ENCODE measurements at places on chromosomes 3 and 15.

- no peak for DNase-seq
These were observed 15.4 kb upstream of the SCAP start for GRCh38 chr3:47491186-47491585.

DNA sequence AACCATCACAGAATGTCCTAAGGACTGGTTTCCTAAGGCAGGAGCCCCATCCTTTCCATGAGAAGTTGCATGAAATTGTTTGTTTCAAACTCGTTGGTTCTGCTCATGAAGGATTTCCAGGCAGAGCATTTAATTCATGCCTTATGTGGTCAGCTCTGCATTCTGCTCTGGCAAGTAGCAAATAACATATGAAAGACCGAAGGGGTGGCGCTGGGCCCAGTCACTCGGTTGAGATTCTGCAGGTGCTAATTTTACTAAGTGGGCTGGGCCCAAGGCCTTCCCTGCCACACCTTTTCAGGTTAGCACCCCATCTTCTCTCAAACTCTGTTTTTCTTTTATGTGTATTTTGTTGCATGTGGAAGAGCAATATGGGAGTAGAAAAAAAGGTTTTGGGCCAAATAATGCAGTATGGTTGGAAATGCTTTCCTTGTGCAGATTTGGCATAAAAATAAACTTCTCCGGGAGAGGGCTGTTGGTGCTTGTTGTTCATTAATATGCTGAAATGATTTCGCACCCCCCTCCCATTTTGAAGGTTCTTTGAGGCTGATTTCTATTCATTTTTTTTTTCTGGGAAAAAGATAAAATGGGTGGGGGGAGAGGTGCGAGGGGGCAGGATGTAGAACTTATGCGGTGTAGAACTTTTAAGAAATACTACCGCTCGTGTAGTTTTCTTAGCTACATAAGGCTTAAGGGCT lies 182.9 kb upstream of the FEZF2 start:
- DNase-seq: no peak

DNA sequence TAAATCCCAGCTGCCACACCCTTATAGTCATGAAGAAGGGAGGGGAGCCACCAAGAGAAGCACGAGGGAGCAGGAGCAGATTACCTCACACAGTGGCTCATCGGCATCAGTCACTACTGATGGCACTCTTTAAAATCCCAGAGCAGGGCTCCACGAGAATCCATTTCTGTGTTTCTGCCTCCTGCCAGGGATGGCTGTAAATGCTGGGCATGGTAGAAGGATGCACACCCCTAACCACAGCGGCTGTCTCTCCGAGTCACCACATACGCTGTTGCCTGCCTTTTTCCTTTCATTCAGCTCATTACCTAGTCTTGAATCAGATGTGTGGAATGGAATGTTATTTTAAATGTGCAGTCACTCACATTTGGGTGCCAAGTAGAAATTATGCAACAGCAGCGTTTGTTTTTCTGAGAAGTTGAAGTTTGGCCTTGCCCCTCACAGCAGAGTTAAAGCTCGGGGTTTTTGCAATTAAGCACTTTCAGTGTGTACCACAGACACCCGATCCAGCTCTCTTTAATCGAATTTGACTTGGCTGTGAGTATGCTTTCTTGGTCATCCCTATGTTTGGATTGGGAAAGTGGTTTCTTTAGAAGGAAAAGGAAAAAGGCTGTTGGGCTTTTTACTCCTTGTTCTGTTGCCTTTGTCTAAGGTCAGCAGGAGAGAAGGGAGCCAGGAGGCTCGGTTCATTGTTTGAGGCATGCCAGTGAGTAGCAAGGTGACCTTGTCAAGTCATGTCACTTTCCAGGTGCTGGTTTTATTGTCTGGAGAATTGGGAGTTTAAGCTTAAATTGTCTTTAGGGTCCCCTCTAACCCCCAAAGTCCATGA lies 284.2 kb upstream of the TPM1 start:
- peak; percentile 20 for DNase-seq

DNA sequence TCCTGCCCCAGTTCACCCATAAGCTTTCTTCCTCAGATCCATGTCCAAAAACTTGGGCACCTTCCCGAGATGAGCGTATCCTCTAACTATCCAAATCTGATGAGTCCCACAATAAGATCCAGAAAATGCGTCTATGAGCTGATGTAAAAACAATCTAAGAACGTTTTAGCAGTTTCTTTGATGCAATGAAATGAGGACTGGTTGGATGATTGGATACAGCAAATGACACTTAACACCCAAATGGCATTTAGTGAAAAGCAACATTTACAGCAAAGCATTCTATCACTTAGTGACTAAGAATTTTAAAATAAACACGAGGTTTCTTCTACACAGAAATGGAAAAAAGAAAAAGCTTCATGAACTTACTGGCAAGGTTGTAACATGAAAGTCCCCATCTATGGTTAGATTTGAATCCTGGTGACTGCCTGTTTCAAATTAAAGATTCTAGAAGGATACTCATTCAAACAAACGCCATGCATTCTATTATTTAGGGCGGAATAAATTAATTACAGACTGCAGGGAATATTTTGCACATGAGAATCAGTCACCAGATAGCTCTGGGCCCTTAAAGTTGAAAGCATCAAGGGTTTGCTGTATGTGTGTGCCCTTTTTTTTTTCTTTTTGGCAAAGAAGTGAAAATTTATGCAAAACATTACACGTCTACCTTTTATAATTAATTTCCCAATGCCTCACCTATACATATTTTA lies 598.6 kb downstream of the FOXP1 start:
- no peak for DNase-seq

DNA sequence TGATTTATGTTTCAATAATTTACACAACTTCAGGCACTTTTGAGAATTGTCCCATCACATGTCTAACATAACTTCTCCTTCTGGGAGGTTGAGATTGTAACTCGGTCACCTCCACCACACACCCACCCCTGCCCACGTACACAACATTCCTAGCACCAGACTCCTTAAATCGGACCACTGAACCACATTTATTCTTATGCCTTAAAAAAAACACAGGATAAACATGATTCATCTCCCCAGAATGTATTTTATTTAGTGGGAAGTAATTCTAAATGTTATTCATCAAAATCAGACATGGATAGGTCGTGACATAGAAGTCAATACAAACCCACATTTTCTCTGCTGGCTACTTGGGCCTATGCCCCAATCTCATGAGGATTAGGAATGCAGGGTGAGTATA lies 3.0 kb downstream of the SNTN start:
- DNase-seq: no peak

DNA sequence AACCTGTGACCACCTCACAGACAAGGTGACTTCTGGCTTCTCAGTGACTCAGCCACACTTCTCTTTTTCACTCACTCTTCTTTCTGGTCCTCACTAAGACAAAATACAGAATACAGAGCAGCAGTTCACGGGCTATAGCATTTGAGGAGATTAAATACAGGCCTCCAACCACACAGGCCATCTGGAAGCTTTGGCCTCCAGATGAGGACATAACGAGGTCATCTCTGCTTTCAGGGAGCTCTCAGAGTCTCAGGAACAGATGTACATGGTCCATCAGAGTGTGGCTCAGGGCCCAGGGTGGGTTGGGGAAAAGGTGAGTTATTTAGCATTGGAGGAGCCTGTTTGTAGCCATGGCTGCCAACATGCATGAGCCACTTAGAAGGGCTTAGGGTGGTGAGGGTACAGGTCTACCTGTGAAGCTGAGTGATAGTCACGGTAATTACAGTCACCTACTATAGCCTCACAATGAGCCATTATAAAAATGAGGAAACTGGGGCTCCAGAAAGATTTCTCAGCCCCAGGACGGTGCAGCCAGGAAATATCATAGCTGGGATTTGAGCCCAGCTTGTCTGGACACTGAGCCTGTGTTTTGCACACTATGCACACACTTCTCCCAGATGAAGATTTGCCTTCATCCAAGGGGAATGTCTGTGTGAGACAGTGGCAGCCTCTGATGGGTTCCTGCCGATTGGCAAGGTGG lies 159.8 kb upstream of the CTDSPL start:
- no peak for DNase-seq

GRCh38 chr3:15316998-15317435 lies 15.4 kb downstream of the SH3BP5 start:
- no peak for DNase-seq

- no peak for DNase-seq
These were observed 14.5 kb downstream of the APBA2 start for GRCh38 chr15:28900041-28900891.

GRCh38 chr3:14620512-14620911 lies 31.1 kb upstream of the CCDC174 start:
- DNase-seq: no peak

GRCh38 chr3:131216801-131217200 lies 164.8 kb upstream of the NUDT16 start:
- no peak for DNase-seq

- no peak for DNase-seq
These were observed 120.1 kb upstream of the WNT5A start for GRCh38 chr3:55607175-55607574.

GRCh38 chr15:92883163-92883875 lies 16.8 kb upstream of the CHD2 start:
- peak; percentile 56 for DNase-seq

DNA sequence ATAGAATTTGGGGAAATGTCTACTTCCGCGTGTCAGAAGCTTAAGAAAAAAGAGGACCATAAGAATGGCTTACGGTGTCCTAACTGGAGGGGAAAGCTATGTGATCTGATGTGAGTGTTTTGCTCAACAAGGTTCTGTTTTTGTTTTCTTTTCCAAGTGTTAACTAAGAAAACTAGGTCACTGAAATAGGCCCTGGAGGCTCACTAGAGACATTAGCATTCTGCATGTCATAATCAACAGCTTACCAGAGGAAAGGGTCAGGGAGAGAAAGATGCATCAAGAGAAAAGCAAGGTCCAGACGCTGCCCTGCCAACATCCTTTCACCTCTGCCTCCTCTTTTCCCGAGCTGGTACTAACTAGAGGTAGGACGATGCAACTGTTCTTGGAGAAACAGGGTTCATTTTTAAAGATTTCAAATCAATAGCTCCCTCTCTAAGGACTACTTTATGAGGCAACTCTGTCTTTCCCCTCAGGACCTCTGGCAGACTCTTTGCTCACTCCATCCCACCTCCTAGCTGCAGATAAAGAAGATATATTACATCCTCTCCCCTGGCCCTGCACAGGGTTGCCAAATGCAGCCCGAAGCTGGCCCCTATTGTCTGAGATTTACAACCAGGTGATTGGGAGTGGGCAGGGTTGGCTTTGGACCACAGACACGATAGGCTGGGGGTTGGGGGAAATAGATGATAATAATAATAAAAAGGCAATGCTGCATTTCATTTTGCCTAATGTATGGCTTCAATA lies 209.9 kb upstream of the SLC2A2 start:
- no peak for DNase-seq

GRCh38 chr3:77259694-77260093 lies 219.8 kb downstream of the ROBO2 start:
- DNase-seq: no peak

- DNase-seq: no peak
These were observed 84.7 kb upstream of the LMCD1 start for GRCh38 chr3:8416965-8417364.

DNA sequence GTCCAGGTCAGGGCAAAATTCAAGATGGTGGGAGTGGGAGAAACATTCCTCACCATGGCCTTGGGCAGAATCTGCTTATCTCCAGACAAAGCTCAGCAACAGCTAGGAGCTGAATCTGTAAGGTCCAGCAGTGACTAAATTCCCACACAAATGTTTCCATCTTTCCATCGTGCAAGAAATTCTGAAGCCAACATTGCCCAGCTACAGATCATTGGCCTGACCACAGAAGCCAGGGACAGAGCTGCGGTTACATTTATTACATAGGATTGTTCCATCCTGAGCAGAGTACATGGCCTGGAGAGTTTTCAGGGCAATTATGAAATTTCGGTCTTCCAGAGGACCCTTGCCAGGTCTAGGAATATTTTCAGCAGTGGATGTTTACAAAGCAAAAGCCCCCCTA lies 100.3 kb downstream of the LIPC start:
- no peak for DNase-seq

DNA sequence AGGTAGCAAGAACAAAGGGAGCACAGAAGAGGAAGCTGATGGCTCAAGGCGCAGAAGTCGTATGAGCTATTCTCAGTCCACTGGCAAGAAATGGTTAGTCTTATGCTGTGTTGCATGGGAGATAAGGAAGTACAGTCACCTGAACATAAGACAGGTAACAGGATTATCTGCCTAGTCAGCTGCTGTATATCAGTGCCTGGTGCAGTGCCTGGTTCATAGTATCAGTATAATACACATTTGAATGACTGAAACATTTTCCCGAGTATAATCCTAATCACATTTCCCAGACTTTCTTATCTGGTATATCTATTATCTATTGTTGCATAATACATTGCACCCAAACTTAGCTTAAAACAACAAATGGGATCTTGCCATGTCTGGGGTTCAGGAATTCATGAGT lies 302.5 kb downstream of the GABRG3 start:
- no peak for DNase-seq

DNA sequence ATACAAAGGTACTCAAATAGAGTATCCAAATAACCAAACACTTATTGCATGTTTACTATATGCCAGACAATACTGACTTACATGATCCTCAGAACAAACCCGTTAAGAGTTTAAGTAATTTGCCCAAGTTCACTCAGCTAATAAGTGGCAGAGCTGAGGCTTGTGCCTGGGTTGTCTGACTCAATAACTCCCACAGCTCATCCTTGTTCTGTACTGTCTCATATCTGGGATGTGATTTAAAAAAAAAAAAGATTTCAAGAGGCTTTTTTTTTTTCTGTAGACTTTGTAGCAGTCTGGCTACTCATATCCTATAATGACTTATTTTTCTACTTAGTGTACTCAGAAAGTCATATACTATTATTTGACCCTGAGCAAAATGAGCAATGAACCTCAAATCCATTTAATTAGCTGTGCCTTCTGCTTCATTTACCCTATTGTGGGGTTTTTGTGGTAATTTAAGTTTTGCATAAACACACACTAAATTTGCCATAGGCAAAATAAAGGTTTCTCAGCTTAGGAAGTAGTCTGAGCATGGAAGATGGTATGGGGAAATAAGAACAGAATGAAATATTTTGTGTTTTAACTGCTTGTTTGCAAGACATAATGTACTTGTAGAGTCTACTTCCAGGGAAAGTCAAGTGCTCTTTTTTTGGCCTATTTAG lies 3.1 kb downstream of the NSUN3 start:
- DNase-seq: no peak

DNA sequence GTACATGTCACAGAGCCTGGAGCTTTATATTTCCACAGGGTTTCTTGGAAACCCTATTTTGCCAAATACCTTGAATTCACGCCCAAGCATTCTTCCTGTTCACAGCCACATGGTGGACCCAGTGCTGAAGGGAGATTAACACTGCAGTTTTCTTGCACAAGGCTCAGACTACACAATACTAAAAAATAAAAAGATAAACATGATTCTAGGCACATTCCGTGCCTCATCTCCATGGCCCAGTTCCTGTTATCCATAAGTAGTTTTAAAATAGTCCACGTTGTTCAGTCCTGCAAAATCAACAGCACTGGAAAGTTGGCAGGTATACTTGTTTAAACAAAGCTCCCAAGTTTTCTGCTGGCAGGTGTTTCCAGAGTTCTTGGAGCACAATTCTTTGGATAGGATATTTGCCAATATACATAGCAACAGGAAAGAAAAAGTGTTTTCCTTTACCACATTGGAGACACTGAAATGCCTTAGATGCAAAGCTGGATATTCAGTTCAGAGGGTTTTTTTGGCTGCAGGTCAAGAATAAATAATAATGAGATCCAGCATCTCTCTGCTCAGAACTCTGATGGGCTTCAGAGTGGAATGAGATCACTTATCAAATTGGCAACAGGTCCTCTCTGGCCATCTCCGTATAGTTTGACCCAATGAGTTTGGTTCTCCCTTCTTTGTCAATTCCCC lies 88.1 kb upstream of the TGFBR2 start:
- DNase-seq: peak; percentile 100

- no peak for DNase-seq
These were observed 56.0 kb upstream of the ATP2B2 start for GRCh38 chr3:10561162-10561945.

GRCh38 chr3:100124201-100124761 lies 10.0 kb upstream of the FILIP1L start:
- DNase-seq: no peak

Measured in dermis microvascular lymphatic vessel endothelial cell (primary cell).